ENCODE measurements at places on chromosomes 2 and 18. TPM values are rescaled to one million over a fixed set of nuclear protein-coding genes. Genes with fewer than 3 reads are reported as not detected.

Gene GAL3ST2
- total RNA-seq, result 0.31 TPM

Gene OTOS
- total RNA-seq, result not detected

DNA sequence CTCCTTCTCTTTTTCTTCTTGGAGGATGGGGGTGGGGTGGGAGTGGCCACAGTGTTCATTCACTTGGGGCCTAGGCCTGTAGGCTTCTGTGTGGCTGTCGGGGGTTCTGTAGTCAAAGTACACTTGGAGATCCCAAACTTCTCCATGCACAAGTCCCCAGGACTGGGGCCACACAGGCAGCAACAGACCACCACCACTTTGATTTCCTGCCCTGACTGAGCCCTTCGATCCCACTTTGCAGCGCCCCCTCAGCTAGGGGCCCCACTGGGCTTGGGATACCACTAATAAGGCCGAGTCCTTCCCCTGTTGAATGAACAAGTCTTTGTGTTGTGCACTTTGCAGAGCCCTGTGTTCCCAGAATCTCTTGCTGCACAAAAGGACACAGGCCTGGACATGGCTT, 5.5 kb upstream of the TEX51 start:
- H3K27me3 ChIP-seq, result no peaks in the 10 kb centered on the region
- H3K4me3 ChIP-seq, result no peak overlapping the region
- no peak for DNase-seq
- H3K36me3 ChIP-seq, result no peaks in the 10 kb centered on the region

DNA sequence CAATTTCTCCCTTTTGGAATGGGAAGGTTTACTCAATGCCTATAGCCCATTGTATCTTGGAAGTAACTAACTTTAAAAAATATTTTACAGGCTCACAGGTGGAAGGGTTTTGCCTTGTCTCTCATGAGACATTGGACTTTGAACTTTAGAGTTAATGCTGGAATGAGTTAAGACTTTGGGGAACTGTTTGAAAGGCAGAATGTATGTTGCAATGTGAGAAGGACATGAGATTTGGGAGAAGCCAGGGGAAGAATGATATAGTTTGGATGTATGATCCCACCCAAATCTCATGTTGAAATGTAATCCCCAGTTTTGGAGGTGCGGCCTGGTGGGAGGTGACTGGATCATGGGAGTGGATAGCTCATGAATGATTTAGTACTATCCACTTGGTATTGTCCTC, 17.5 kb upstream of the TBC1D8 start:
- peaks cover 11% of the 10 kb centered on the region for H3K4me1 ChIP-seq
- peaks cover 17% of the 10 kb centered on the region for H3K36me3 ChIP-seq
- no peaks in the 10 kb centered on the region for H3K27me3 ChIP-seq
- no peak for DNase-seq
- H3K27ac ChIP-seq, result no peak overlapping the region

DNA sequence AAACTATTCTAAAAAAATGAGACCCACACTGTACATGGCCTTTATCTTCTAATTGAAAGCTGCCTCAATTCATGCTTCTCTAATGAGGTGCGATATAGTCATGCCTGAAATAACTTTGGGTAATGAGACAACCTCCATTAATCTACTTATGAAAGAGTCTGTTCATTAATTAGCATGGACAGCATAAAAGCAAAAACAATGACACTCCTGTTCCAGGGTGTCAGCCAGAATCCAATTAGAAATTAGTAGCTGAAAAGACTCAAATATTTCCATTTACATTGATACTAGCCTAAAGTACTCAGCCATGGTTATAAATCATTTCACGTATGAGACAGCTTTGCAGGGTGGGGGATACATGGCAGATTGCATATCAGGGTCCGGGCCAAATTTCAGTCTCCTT, 288.7 kb downstream of the AKAIN1 start:
- H3K27me3 ChIP-seq, result no peaks in the 10 kb centered on the region
- H3K36me3 ChIP-seq, result no peaks in the 10 kb centered on the region
- no peak overlapping the region for H3K27ac ChIP-seq

DNA sequence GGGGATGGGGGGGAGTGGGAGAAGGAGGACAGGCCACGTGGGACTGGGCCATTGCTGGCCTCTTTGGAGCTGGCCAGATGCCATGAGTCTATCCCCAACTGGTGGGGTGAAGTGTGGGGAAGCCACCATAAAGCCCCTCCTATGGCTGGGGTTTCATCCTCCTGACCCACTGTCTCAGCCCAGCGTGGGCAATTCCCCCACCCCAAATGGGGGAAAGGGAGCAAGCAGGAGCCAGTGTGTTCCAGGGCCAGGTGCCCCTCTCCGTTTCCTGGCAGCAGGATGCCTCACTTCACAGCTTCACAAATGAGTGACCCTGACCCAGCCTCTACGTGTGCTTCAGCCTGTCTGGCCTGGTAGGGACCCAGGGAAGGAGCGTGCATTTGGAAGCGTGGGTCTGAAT, 474.7 kb upstream of the HS6ST1 start:
- H3K4me1 ChIP-seq, result no peaks in the 10 kb centered on the region
- no peak overlapping the region for H3K4me3 ChIP-seq
- H3K27ac ChIP-seq, result no peak overlapping the region
- no peak for DNase-seq
- H3K36me3 ChIP-seq, result no peaks in the 10 kb centered on the region
- H3K27me3 ChIP-seq, result no peaks in the 10 kb centered on the region

- no peak overlapping the region for H3K4me3 ChIP-seq
- H3K27me3 ChIP-seq, result peaks cover 18% of the 10 kb centered on the region
- no peak for DNase-seq
- H3K36me3 ChIP-seq, result no peaks in the 10 kb centered on the region
- peaks cover 2% of the 10 kb centered on the region for H3K4me1 ChIP-seq
- no peak overlapping the region for H3K27ac ChIP-seq
These were observed 34.5 kb upstream of the CCNYL1 start for GRCh38 chr2:207676827-207677354.
